ENCODE measurements at places on chromosomes 1 and 21.
A peak's percentile ranks its signal among the peaks of the same experiment; 100 is the strongest.

- H3K27ac ChIP-seq, result no peak overlapping the region
- no peaks in the 10 kb centered on the region for H3K27me3 ChIP-seq
- no peak for DNase-seq
- H3K4me1 ChIP-seq, result no peaks in the 10 kb centered on the region
- H3K36me3 ChIP-seq, result no peaks in the 10 kb centered on the region
Observed at GRCh38 chr1:225544263-225544662, 108.7 kb downstream of the ENAH start.

- no peak overlapping the region for H3K27ac ChIP-seq
- no peaks in the 10 kb centered on the region for H3K4me1 ChIP-seq
- no peaks in the 10 kb centered on the region for H3K27me3 ChIP-seq
- no peak overlapping the region for H3K4me3 ChIP-seq
Observed at GRCh38 chr1:172215006-172215405, 205.5 kb upstream of the C1orf105 start.

DNA sequence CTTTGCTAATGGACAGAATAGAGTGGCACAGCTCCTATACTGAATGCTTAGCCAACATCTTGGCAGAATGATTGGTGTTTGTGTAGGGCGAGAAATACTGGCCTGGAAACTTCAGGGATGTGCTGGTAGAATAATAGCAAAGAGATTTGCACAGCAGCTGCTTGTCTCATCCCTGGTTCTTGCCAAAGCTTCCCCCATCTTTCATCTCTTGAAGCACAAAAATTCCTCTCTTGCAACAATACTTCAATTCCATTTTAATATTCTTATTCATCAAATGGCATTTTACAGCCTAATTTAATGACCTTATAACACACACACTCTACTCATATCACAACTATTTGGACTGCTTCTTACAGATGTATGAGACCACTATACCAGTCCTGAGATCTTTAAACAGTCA lies 37.7 kb downstream of the LHX8 start:
- no peaks in the 10 kb centered on the region for H3K27me3 ChIP-seq

- H3K27ac ChIP-seq, result no peak overlapping the region
- H3K4me3 ChIP-seq, result no peak overlapping the region
- no peaks in the 10 kb centered on the region for H3K4me1 ChIP-seq
- no peaks in the 10 kb centered on the region for H3K27me3 ChIP-seq
Observed at GRCh38 chr1:58155418-58156123, 391.0 kb downstream of the OMA1 start.

GRCh38 chr1:224433041-224433691 lies 1.4 kb downstream of the WDR26 start:
- no peaks in the 10 kb centered on the region for H3K27me3 ChIP-seq
- peaks cover 71% of the 10 kb centered on the region for H3K4me1 ChIP-seq
- peaks cover 9% of the 10 kb centered on the region for H3K36me3 ChIP-seq
- peak overlapping the region; percentile 81 for H3K27ac ChIP-seq

GRCh38 chr1:2312160-2312514 lies 79.2 kb downstream of the MORN1 start:
- H3K27me3 ChIP-seq, result no peaks in the 10 kb centered on the region
- peak overlapping the region; percentile 63 for H3K27ac ChIP-seq
- no peak overlapping the region for H3K4me3 ChIP-seq
- H3K4me1 ChIP-seq, result peaks cover 42% of the 10 kb centered on the region
- no peak for DNase-seq
- peaks cover 17% of the 10 kb centered on the region for H3K36me3 ChIP-seq
